Upper lobe of right lung (tissue), 1 donor: ENCODE measurements at places on chromosomes 16 and 17.
A peak's percentile ranks its signal among the peaks of the same experiment; 100 is the strongest.

DNA sequence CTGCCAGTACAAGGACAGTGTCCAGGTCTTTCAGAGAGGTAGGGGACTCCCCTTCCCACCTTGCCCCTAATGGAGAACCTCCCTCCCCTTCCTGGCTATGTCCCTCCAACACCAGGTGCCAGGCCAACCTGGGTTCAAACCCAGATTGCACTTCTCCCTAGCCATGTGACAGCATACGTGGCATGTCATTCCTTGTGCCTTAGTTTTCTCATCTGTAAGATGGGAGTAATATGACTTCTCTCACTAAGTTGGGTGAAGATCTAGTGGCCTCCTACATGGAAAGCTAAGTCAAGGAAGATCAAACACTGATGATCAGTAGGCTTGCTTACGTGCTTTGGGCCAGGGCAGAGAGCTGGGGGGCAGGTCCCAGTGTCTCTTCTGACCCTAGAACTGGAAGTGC, 8.8 kb downstream of the FCSK start:
- no peak overlapping the region for H3K4me3 ChIP-seq
- H3K27ac ChIP-seq, result no peak overlapping the region
- DNase-seq, result no peak
- H3K36me3 ChIP-seq, result peaks cover 17% of the 10 kb centered on the region
- H3K4me1 ChIP-seq, result peaks cover 12% of the 10 kb centered on the region
- no peaks in the 10 kb centered on the region for H3K27me3 ChIP-seq

GRCh38 chr16:30010844-30011713, at the start of gene DOC2A:
Gene DOC2A (minus strand): TSS chr16:30011027. CDS start chr16:30010222, 805 bp downstream.
- H3K36me3 ChIP-seq, result no peaks in the 10 kb centered on the region
- peak within 1 kb of the TSS; percentile 34 for H3K4me3 ChIP-seq
- peaks cover 42% of the 10 kb centered on the region for H3K27me3 ChIP-seq
- peaks cover 5% of the 10 kb centered on the region for H3K4me1 ChIP-seq
- DNase-seq, result no peak
- H3K27ac ChIP-seq, result no peak within 1 kb of the TSS

DNA sequence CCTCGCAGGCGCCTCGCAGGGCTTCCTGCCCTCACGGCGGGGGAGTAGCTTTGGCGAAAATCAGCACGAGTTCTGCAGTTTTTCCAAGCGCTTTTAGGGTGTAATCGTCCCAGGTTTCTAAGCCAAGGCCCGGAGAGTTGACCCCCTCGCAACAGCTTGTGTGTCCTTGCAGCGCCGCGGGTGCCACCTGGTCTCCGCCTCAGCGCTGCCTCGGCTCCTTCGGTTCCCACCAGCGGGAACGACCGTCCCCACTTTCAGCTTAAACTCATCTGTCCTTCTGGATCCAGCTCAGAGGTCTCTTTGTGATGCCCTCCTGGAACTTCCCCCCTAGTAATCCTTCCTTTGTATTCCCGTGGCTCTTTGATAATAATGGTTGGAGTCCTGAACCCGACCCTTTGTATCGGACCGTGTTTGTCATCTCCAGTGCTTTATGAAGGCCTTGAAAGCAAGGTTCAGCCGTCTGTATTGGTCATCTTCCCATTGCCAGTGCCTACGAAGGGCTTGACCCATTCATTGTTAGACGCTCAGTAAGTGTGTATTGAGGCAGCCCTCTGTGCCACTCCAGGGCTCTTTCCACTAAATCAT, 858 bp upstream of the SMARCE1 start:
- H3K4me1 ChIP-seq, result peaks cover 28% of the 10 kb centered on the region
- DNase-seq, result no peak
- H3K27ac ChIP-seq, result peak overlapping the region; percentile 100
- peak overlapping the region; percentile 89 for H3K4me3 ChIP-seq
- no peaks in the 10 kb centered on the region for H3K27me3 ChIP-seq

DNA sequence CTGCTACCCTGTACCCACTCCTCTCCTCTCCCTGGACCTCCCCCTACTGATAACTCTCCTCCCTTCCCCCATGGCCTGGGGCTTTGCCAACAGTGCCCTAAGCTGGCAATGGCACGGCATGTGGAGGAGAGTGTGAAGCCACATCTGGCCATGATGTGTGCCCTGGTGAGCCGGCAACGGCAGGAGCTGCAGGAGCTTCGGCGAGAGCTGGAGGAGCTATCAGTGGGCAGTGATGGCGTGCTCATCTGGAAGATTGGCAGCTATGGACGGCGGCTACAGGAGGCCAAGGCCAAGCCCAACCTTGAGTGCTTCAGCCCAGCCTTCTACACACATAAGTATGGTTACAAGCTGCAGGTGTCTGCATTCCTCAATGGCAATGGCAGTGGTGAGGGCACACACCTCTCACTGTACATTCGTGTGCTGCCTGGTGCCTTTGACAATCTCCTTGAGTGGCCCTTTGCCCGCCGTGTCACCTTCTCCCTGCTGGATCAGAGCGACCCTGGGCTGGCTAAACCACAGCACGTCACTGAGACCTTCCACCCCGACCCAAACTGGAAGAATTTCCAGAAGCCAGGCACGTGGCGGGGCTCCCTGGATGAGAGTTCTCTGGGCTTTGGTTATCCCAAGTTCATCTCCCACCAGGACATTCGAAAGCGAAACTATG, 5.2 kb downstream of the TRAF4 start:
- peak overlapping the region; percentile 94 for H3K27ac ChIP-seq
- peaks cover 25% of the 10 kb centered on the region for H3K36me3 ChIP-seq
- H3K4me3 ChIP-seq, result no peak overlapping the region
- no peaks in the 10 kb centered on the region for H3K27me3 ChIP-seq
- peak; percentile 66 for DNase-seq

- no peaks in the 10 kb centered on the region for H3K27me3 ChIP-seq
- peak within 1 kb of the TSS; percentile 93 for H3K27ac ChIP-seq
- peak; percentile 95 for DNase-seq
- peaks cover 71% of the 10 kb centered on the region for H3K36me3 ChIP-seq
- H3K4me3 ChIP-seq, result peak within 1 kb of the TSS; percentile 95
Observed at GRCh38 chr16:57462209-57462977, at the start of gene POLR2C. Gene POLR2C (plus strand): TSS chr16:57462679. CDS start chr16:57462725, 46 bp downstream.

DNA sequence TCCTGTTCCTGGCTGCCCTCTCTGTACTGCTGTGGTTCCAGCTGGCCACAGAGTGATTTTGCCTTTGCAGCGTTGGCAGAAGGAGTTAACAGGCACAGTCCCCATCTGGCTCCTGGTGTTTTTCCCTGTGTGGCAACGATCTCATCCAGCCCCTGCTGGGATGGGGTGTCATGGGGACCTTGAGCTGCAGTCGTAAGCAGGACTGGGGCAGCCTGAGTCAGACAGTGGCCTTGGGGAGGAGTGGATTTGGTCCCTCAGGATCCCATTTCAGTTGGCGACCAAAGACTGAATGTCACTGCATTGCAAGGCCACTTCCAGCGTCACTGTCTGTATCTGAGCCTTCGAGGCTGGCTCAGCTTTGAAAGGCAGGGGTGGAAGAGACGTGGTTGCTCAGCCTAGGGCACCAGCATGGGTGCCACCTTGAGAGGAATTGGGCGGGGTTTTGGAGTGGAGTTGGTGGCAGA, 11.9 kb downstream of the TMEM94 start:
- H3K36me3 ChIP-seq, result peaks cover 17% of the 10 kb centered on the region

- H3K4me1 ChIP-seq, result no peaks in the 10 kb centered on the region
- H3K36me3 ChIP-seq, result no peaks in the 10 kb centered on the region
- H3K4me3 ChIP-seq, result no peak overlapping the region
- DNase-seq, result no peak
Observed at GRCh38 chr17:34865716-34866115, 95.5 kb downstream of the CCT6B start.

GRCh38 chr17:40072040-40072734, 9.4 kb downstream of the THRA start:
- peak overlapping the region; percentile 29 for H3K4me3 ChIP-seq
- peaks cover 17% of the 10 kb centered on the region for H3K36me3 ChIP-seq
- peaks cover 93% of the 10 kb centered on the region for H3K4me1 ChIP-seq
- peak overlapping the region; percentile 89 for H3K27ac ChIP-seq

DNA sequence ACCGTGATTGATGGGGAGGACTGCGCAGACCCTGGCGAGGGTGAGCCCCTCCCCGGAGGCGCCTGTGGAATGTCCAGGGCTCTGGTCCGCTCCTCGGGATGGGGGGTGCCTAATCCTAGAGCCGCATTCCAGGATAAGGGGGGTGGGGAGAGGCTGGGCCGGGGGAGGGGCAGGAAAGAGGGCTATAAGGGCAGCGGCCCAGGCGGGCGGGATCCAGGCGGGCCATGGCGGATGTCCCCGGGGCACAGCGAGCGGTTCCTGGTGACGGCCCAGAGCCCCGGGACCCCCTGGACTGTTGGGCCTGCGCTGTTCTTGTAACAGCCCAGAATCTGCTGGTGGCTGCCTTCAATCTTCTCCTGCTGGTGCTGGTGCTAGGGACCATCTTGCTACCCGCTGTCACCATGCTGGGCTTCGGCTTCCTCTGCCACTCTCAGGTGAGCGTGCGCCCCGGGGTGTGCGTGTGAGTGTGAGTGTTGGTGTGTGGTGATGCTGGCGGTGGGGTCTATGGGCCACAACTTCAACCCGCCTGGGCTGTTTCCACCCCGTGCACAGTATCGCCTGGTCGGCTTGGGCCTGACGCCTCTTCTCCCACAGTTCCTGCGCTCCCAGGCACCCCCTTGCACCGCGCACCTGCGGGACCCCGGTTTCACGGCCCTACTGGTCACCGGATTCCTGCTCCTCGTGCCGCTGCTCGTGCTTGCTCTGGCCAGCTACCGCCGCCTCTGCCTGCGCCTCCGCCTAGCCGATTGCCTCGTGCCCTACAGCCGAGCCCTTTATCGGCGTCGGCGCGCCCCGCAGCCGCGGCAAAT, at the start of gene TMEM88:
TSS of gene TMEM88 (plus strand) at position 216 of the 809 bp plus-strand sequence. CDS start at position 225, 9 bp downstream.
- H3K4me3 ChIP-seq, result peak within 1 kb of the TSS; percentile 73
- no peaks in the 10 kb centered on the region for H3K27me3 ChIP-seq
- DNase-seq, result peak; percentile 65

GRCh38 chr17:46042246-46042645, 43.2 kb downstream of the STH start:
- H3K36me3 ChIP-seq, result peaks cover 73% of the 10 kb centered on the region
- H3K27me3 ChIP-seq, result no peaks in the 10 kb centered on the region
- H3K4me3 ChIP-seq, result no peak overlapping the region
- peaks cover 20% of the 10 kb centered on the region for H3K4me1 ChIP-seq
- no peak overlapping the region for H3K27ac ChIP-seq

GRCh38 chr17:69430488-69430887, 16.0 kb downstream of the MAP2K6 start:
- DNase-seq, result no peak
- no peaks in the 10 kb centered on the region for H3K4me1 ChIP-seq
- no peaks in the 10 kb centered on the region for H3K27me3 ChIP-seq

DNA sequence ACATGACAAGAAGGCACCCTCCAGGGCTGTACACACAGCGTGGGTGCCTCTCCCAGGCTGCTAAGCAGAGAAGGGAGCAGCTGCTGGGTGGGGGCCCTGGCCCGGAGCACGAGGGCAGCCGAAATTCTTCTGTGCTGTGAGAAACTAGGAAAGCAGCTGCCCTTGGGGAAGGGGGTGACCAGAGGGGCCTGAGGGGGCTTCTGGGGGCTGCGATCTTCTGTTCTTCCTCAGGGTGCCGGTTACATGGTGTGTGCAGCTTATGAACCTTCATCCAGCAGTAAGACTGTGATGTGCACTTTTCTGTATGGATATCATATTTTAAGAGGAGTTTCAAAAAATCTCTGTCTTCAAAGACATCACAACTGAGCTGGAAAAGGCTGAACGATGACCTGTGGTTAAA, 43.2 kb upstream of the METRNL start:
- H3K27ac ChIP-seq, result no peak overlapping the region
- DNase-seq, result peak; percentile 40

DNA sequence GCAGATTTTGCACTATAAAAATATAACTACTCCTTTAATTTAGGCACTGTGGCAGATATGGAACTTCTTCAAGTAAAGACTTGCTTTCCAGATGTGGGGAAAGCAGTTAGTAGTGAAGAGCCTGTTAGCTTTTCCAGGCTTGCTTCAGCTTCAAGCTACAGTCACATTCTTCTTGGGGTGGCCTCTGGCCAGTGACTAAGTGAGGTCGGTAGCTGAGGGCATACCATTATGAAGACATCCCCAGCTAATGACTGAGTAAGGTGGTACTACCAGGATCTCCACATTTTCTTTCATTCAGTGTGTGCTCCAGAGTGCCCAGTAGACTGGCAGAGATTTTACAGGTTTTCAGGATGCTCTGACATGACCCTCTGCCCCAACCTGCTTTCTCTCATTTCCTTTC, 167.1 kb upstream of the KIF2B start:
- no peak for DNase-seq
- H3K4me3 ChIP-seq, result no peak overlapping the region
- H3K36me3 ChIP-seq, result no peaks in the 10 kb centered on the region
- no peaks in the 10 kb centered on the region for H3K27me3 ChIP-seq
- H3K27ac ChIP-seq, result no peak overlapping the region
- no peaks in the 10 kb centered on the region for H3K4me1 ChIP-seq

DNA sequence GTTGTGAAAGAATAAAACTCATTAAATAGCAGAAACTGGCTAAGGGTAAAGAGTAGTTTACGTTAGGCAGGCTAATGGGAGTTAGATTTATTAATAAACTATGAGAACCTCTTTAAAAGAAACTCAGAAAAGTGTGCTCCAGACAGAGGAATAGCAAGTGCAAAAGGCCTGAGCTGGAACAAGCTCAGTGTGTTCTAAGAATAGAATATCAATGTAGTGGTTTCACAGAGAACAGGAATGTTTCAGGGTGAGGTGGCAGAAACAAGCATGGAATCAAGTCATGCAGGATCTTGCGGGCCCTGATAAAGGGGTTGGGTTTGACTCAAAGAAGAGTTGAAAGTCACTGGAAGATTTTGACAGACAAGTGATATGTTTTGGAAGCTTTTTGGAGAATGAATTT, 164.0 kb upstream of the HS3ST3A1 start:
- H3K36me3 ChIP-seq, result no peaks in the 10 kb centered on the region
- no peak overlapping the region for H3K4me3 ChIP-seq
- H3K27me3 ChIP-seq, result no peaks in the 10 kb centered on the region
- DNase-seq, result no peak
- no peaks in the 10 kb centered on the region for H3K4me1 ChIP-seq

- no peaks in the 10 kb centered on the region for H3K27me3 ChIP-seq
- peaks cover 20% of the 10 kb centered on the region for H3K4me1 ChIP-seq
- no peak for DNase-seq
- no peaks in the 10 kb centered on the region for H3K36me3 ChIP-seq
- H3K27ac ChIP-seq, result no peak overlapping the region
- no peak overlapping the region for H3K4me3 ChIP-seq
Observed at GRCh38 chr16:69408475-69408874, 15.9 kb upstream of the CYB5B start.

GRCh38 chr17:32157225-32157624, 14.9 kb downstream of the RHOT1 start:
- H3K36me3 ChIP-seq, result peaks cover 46% of the 10 kb centered on the region
- no peaks in the 10 kb centered on the region for H3K27me3 ChIP-seq
- no peak overlapping the region for H3K4me3 ChIP-seq
- DNase-seq, result no peak
- H3K4me1 ChIP-seq, result no peaks in the 10 kb centered on the region

- no peak overlapping the region for H3K27ac ChIP-seq
- no peak for DNase-seq
- peaks cover 5% of the 10 kb centered on the region for H3K27me3 ChIP-seq
- H3K4me1 ChIP-seq, result peaks cover 3% of the 10 kb centered on the region
Observed at GRCh38 chr16:86680162-86680561, 101.8 kb downstream of the FOXL1 start.

- no peak overlapping the region for H3K27ac ChIP-seq
- peaks cover 4% of the 10 kb centered on the region for H3K36me3 ChIP-seq
- no peaks in the 10 kb centered on the region for H3K4me1 ChIP-seq
- no peak overlapping the region for H3K4me3 ChIP-seq
- H3K27me3 ChIP-seq, result no peaks in the 10 kb centered on the region
Observed at GRCh38 chr16:84578538-84579126, 39.2 kb downstream of the COTL1 start.

- no peak overlapping the region for H3K27ac ChIP-seq
- no peak overlapping the region for H3K4me3 ChIP-seq
- H3K4me1 ChIP-seq, result no peaks in the 10 kb centered on the region
- H3K27me3 ChIP-seq, result no peaks in the 10 kb centered on the region
- H3K36me3 ChIP-seq, result peaks cover 41% of the 10 kb centered on the region
Observed at GRCh38 chr17:1871756-1872155, 42.0 kb downstream of the RPA1 start.
